Endothelial cell (in vitro differentiated cells): ENCODE measurements at places on chromosomes 4 and X. TPM values are rescaled to one million over a fixed set of nuclear protein-coding genes. Genes with fewer than 3 reads are reported as not detected.

Gene SLC7A11
- total RNA-seq = 5.1 TPM

DNA sequence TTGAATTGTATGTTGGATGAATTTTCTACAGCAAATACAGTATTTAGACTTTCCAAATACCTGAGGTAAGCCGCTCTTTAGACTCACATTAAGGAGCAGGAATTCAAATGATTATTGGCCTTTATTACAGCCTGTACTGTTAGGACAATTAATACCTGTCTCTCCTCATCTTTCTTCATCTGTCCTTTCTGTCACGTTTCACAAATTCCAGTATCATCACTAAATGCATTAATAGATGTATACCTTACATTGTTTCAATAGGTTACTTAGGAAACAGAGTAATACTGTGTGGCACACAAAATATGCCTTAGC lies 1.2 kb downstream of the FAM241A start:
- H3K4me1 ChIP-seq = peaks cover 66% of the 10 kb centered on the region
- H3K27me3 ChIP-seq = peaks cover 4% of the 10 kb centered on the region
- peak overlapping the region; percentile 88 for H3K27ac ChIP-seq
- H3K36me3 ChIP-seq = peaks cover 11% of the 10 kb centered on the region

GRCh38 chrX:122421434-122422121 lies 762.5 kb upstream of the GRIA3 start:
- no peak for DNase-seq
- no peaks in the 10 kb centered on the region for H3K27me3 ChIP-seq
- no peaks in the 10 kb centered on the region for H3K36me3 ChIP-seq

Gene ZFP42
- 2.1 TPM for total RNA-seq

Gene KDR
- total RNA-seq = 924 TPM
